ENCODE measurements at places on chromosomes 2 and 18. TPM values are rescaled to one million over a fixed set of nuclear protein-coding genes. Genes with fewer than 3 reads are reported as not detected.

- no peaks in the 10 kb centered on the region for H3K27me3 ChIP-seq
- no peak for DNase-seq
- no peaks in the 10 kb centered on the region for H3K4me1 ChIP-seq
- no peaks in the 10 kb centered on the region for H3K36me3 ChIP-seq
- H3K4me3 ChIP-seq = no peak overlapping the region
Measured at GRCh38 chr2:239467281-239467955, 66.6 kb upstream of the HDAC4 start.

GRCh38 chr2:9552219-9553178 is 3.1 kb downstream of the ADAM17 start:
- peak overlapping the region; percentile 33 for H3K27ac ChIP-seq
- H3K4me1 ChIP-seq = peaks cover 44% of the 10 kb centered on the region
- no peaks in the 10 kb centered on the region for H3K36me3 ChIP-seq
- DNase-seq = no peak
- no peak overlapping the region for H3K4me3 ChIP-seq

ZNF513 gene
- total RNA-seq = 14.8 TPM

- no peak for DNase-seq
- H3K27ac ChIP-seq = no peak overlapping the region
- no peaks in the 10 kb centered on the region for H3K27me3 ChIP-seq
- no peak overlapping the region for H3K4me3 ChIP-seq
- no peaks in the 10 kb centered on the region for H3K36me3 ChIP-seq
Measured at GRCh38 chr2:220533485-220533884, 906.1 kb downstream of the SLC4A3 start.

GKN2 gene
- not detected for total RNA-seq

DNA sequence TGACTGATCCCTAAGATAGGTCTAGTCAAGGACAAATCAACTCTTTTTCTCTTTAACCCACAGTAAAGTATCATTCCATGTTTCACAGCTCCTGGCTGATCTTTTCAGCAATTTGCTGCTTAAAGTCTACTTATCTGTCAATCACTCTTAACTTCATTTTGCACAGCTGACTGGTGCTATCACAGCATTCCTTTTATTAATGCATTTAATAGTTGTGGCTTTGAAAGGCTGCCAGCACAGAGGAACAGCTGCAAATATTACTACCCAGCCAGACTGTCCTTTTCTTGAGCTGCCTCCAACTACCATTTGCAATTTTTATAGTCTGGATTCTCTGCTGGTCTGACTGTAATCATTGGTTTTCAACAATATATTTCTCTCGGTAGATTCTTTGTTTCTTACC is 303.5 kb downstream of the STK39 start:
- no peak for DNase-seq
- H3K4me1 ChIP-seq = no peaks in the 10 kb centered on the region
- H3K4me3 ChIP-seq = no peak overlapping the region
- H3K36me3 ChIP-seq = no peaks in the 10 kb centered on the region

MC2R gene
- not detected for total RNA-seq

DNA sequence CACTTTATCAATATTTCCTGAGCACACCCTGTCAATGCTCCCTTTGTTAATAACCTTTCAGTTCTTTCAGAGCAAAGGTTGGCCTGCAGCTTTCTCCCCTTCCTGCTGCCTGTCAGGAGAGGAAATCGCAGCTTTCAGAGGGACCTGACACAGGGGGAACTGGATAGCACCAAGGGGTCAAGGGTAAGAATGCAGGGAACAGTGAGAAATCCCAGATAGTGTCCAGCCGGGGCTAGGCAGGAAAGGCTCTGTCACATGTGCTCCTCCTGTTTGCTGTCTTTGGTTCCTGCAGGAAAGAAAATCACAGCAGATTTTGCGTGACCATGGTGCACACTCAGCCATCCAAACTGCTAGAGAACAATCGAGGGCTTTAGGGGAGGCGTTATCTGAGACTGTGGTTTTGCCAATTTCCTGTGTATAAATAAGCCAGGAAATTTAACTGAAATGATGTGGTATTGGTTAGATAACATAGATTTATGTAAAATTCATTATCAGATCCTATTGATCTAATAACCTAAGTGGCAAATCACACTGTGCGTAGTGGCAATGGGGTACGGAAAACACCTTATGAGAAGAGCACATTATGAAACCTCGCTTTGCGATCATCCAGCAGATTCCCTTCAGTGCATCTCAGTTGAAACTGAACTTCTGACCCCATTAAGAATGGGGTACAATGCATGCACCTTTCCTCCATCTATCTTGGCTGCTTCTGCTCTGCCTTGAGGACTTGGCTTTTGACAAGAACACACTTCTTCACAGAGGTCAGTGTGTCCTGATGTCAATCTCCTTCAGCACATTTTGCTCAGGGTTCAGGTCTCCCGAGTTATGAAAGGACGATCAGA is 178.0 kb downstream of the ICOS start:
- peaks cover 10% of the 10 kb centered on the region for H3K4me1 ChIP-seq
- H3K4me3 ChIP-seq = no peak overlapping the region
